Vagina (tissue), 2 donors: ENCODE measurements at places on chromosomes 12 and 14.

- no peak for DNase-seq
These were observed 838.2 kb upstream of the MGAT4C start for GRCh38 chr12:87094356-87094755.

GRCh38 chr14:21201732-21202462, 46.0 kb upstream of the OR5AU1 start:
- no peak for DNase-seq

- DNase-seq, result no peak
These were observed 10.2 kb upstream of the BHLHE41 start for GRCh38 chr12:26135010-26135420.

- DNase-seq, result no peak
These were observed 15.9 kb downstream of the RBMS2 start for GRCh38 chr12:56537546-56537945.

DNA sequence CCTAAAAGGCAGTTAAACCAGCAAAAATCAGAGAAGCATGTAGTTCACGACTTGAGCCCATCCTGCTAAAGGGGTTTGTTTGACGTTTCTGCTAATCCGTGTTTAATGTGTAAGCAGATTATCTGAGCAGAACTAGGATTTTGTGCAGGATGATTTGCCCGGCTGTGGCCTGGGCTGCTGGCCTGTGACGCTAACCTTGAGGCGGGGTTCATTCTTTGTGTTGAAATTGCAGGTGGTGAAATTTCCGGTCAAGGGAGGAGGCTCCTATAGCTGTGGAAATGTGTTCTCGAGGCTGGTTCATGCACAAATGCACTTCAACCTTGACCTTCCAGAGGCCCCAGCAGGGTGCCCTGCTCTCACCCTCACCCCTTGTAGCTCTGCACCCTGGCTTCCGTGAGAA, 63.7 kb downstream of the SLC24A4 start:
- no peak for DNase-seq

DNA sequence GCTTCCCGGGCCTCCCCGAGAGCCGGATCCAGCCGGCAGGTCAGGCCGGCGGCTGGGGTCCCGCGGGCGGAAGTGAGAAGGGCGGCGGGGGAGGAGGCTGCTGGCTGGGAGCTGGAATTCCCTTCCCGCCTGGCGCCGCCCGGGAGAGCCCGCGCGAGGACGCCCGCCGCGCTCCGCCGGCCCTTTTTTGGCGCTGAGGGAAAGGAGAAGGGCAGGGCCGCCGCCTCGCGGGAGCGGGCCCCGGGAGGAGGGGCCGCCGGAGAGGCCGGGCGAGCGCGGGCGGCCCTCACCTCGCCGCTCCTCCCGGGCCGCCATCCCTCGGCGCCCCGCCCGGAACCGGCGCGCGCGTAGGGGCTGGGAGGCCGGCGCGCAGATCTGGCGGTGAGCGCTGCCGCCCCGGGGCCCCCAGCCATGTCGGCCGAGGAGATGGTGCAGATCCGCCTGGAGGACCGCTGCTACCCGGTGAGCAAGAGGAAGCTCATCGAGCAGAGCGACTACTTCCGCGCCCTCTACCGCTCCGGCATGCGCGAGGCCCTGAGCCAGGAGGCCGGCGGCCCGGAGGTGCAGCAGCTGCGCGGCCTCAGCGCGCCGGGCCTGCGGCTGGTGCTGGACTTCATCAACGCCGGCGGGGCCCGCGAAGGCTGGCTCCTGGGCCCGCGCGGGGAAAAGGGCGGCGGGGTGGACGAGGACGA, at the start of the genes KLHL42 and MANSC4:
TSS of gene KLHL42 (plus strand) at position 314 of the 692 bp plus-strand sequence. CDS start at position 412, 98 bp downstream.
TSS of gene MANSC4 (minus strand) at position 317 of the 692 bp plus-strand sequence. CDS start 8,960 bp downstream, outside the sequence.
- DNase-seq, result no peak

DNA sequence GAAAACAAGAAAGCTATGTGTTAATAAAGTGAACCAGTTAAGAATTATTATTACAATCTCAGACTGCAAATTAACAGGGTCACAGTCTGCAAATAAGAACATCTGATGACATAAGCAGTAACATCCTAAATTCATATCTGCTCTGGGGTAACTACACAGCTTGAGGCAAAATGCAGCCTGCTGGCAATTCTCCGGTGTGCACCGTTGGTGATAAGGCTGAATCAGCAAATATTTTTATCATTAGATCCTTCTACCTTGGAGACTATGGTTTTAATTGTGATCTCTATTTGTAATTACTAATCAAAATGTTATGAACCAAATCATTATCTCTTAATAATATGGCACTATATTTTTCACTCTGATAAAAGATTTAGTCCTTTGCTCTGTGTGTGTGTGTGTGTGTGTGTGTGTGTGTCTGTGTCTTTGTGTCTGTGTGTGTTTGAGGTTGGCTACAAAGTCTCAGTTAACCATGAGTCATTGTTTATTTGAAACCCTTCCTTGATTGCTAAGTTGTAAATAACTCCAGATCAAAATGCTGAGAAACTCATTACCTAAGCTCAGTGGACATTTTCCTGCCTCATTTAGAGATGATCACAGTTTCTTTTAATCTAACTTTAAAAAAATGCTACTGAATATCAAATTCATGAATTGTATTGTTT, 442.6 kb downstream of the GXYLT1 start:
- no peak for DNase-seq

GRCh38 chr14:104700225-104700651, 10.8 kb downstream of the INF2 start:
- no peak for DNase-seq
